Upper lobe of right lung (tissue), 1 donor: ENCODE measurements at places on chromosomes 7 and 10.

DNA sequence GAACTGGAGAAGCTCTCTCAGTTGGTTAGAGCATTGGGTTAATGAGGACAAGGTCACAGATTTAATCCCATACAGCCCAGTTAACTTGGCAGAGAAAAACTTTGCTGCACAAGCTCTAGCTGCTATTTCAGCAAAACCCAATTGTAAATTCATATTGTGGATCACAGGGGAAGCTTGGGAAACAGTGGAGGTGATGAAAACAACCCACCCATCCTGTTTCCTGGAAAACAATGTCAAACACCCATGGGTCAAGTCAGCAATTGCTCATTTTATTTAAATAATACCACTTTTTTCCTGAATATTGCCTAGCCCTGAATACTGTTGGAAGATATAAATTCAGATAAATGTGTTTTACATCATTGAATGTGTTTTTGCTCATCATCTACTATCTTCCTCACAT is 900.6 kb upstream of the LRRTM3 start:
- no peak for DNase-seq

GRCh38 chr7:99446096-99446495 is 7.4 kb downstream of the CPSF4 start:
- no peak for DNase-seq

DNA sequence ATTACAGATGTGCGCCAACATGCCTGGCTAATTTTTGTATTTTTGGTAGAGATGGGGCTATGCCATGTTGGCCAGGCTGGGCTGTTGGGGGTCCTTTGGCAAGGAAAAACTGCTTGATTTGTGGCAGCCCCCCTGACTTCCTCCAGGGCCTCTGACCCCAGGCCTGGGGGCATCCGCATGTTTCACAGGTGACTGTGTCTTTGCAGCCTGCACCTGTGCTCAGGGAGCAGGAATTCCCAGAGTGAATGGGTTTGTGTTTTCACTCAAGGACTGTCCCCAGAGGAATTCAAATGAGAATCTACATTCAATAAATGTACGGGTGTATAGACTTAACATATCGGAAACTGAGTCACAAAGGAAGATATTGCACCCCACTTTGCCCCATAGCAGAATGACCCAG is 11.6 kb upstream of the CLIP2 start:
- DNase-seq = no peak

DNA sequence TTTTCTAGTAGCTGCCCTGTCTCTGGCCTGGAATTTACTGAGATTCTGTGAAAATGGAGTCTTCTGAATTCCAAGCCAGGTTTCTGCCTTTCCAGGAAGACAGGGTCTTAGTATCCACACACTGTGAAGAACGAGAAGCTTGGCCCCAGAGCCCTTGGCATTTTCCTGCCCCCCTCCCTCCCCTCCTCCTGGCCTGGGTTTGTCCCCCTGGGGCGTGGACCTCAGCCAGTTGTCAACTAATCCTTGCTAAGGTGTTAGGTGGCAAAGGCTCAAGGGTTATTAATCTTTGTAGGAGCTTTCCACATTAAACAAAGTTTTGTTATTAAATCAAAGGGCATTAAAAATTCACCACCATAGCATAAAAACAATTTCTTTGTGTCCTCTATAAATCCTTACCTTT is 329.5 kb downstream of the RNLS start:
- no peak for DNase-seq

DNA sequence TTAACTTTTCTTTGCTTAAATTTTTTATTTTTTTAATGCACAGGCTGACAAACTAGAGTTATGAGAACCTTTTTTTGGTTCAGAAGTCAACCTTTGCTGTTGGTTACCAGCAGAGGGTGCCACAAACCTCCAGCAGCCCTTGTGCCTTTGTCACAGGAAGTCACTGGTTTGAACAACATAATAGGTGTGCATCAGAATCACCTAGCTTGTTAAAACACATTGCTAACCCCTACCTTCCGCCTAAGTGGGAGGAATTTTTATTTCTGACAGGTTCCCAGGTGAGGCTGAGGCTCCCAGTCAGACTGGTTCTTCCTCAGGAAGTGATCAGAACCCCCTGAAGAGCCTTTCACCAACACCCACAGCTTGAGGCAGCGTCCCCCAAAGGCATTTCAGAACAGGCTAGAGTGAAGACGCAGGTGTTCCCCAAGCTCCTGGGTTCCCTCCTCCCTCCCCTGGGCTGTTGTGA is 22.6 kb upstream of the VDAC2 start:
- no peak for DNase-seq

DNA sequence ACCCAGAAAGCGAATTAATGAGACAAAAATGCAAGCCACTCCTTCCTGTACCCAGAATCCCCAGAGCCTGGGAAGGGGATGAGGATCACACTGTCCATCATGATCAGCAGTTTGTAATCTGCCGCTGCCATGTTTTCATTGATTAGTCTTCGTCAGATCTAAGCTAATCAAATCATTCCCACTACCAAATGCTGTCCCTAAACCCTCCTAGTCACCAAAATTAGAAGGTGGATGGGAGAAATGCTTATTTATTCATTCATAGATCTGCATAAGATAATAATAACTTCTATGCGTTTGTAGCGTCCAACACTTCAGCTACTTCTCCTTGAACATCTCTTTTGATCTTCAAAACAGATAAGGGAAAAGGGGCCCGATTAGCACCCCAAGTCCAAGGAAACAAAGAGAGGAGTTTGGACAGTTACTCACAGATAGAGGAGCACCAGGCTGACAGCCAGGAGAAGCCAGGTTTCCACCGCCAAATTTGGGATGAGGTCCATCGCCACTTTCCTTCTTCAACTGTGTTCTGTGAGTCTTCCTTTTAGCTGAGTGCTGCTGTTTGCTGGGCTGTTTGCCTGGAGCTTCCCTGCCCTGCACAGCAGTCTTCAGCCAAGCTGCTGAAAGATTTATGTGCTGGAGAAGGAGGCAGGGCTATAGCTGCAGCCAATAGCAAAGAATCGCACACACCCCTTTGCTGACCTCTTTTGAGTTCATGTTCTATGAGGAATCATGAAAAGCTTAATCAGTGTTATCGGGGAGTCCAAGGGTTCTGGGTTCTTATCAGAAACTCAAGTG is at the start of gene CYP3A5:
TSS of gene CYP3A5 (minus strand) at position 597 of the 792 bp plus-strand sequence. CDS start at position 497, 100 bp downstream.
- DNase-seq = no peak

GRCh38 chr7:103879411-103879810 is 110.0 kb downstream of the RELN start:
- DNase-seq = no peak

DNA sequence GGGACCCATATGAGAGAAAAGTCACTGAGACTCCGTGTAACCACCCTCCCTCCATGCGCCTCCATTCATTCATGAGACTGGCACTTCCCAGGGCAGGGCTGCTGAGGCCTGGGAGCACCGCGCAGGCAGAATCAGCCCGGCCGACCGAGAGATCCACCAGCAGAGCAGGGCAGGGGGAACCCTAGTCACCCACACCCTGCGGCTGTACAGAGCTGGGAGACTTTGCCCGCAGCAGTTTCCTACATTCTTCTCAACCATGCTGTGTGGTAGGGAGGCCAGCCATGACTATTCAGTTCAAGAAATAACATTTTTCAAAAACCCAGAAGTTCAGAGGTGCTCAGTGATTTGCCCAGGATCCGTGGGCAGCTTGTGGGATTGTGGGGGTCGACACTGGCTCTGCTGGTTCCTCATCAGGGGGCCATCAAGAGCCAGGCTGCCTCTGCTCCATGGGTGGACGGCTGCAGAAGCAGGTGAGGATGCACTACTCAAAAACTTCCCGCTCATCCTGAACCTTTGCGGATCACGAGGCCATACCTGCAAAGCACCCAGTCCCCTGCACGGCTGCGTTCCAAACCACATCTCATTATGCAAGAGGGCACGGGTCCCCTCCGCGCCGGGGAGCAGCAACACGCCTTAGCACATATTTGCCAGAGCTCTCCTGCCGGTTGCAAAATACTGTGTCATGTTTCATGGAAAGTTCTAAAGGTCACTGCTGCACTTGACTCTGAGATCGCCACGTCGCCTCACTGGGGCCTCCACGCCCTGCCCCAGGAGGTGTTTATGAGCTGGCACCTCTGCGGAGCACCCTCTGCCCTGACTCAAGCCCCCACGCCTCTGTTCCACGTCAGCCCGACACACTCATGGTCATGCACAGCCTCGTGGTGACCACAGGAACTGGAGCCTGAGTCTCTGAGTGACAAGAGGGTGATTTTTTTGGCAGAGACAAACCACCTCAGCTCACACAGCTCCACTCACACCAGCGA is 132.0 kb downstream of the PRKAG2 start:
- peak; percentile 95 for DNase-seq

- DNase-seq = no peak
Measured at GRCh38 chr10:63466144-63466935, 563 bp upstream of the JMJD1C start.

- DNase-seq = no peak
Measured at GRCh38 chr10:7093368-7093767, 317.5 kb downstream of the SFMBT2 start.

DNA sequence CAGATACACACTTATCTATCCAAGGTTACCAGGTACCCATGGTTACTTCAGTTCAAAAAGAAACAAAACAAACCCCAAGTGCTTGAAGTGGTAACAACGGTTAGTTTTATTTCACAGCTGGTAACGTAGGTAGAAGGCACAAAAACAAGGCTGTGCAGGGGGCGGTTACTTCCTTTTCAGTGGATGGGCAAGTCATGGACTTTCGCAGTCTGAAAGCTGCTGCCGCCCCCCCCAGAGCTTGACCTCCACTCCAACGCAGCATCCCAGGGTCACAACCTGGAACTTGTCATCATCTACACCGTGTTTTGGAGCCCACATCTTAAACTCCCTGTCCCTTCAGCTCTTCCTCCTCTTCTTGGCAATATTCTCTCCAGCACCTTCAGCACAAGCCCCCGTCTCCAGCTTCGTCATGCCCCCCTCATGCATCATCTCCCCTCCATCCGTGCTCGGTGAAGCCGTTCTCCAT is 181.2 kb upstream of the ITGB1 start:
- no peak for DNase-seq
